GM10248 (cell line): ENCODE measurements at places on chromosomes 5 and 9.

DNA sequence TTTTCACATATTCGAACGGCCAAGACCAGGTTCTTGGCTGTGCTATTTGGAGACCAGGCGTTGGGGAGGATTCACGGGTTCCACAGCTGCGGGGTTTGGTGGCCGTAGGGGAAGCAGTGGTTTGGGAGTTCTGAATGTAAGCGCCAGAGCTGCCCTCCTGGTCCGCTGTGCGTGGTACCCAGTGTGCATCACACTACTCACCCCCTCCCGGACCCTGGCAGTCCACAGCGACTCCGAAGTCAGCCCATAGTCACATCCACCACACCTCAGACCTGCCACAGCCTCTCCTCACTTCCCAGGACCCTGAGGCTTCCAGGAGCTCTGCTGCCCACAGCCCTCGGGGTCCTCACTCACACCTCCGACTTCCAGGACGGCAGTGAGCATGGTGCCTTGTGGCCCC, 26.8 kb downstream of the AMBP start:
- DNase-seq: no peak

- no peak for DNase-seq
Observed at GRCh38 chr5:99586878-99587277, 658.1 kb upstream of the CHD1 start.

DNA sequence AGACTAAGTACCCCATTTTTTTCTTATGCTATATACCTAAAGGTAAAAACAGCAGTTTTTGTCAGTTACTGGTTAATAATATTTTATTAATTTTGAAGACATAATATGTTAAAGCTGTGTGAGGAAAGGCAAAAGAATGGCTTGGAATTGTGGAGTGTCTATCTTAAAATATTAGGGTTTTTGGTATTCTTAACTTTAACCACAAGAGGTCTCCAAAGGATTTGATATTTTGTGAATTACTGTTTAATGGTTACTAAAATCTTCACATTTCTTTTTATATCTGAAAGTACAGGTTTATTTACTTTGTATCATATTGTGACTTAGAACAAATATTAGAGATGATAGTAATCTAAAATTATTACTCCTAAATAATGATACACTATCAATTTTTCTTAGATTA, 32.0 kb upstream of the DHFR start:
- DNase-seq: no peak

DNA sequence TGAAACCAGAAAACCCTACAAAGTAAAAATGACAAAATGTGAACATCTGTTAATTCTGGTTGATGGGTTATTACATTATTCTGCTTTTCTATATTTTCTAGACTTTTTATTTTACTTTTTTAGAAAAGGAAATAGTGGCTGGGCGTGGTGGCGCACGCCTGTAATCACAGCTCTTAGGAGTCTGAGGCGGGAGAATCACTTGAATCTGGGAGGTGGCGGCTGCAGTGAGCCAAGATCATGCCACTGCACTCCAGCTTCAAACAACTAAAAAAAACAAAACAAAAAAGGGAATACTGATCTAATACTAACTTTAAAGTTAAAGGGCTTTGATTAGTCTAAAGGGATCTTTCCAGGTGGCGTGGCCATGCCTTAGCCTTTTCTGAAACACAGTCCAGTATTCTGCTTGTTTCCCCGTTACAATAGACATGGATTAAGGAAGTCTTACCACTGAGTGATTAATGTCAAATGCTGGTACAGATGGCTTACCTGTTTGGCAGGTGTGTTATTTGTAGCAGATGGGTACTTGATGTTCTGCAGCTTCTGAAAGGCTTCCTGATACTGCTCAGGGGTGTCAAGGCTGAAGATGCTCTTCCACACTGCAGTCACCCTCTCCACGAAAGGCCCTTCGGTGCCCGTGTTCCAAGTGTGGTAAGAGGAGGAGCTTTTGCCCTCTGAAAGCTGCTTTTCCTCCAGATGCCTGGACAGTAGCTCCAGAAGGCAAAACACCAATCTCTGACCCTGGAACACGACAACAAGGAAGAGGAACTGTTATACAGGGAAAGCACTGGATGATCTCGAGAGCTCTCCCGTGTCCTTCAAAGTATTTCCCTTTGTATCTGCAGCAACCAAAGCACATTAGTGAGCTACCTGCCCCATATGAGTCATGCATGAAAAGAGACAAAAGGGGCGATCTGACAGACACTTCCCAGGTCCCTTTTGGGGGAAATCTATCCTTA, 37.5 kb downstream of the CNOT8 start:
- no peak for DNase-seq

GRCh38 chr5:138569782-138570181, 5.4 kb downstream of the HSPA9 start:
- DNase-seq: no peak

- DNase-seq: peak; percentile 62
Observed at GRCh38 chr5:173750538-173751265, 134.3 kb upstream of the BOD1 start.

DNA sequence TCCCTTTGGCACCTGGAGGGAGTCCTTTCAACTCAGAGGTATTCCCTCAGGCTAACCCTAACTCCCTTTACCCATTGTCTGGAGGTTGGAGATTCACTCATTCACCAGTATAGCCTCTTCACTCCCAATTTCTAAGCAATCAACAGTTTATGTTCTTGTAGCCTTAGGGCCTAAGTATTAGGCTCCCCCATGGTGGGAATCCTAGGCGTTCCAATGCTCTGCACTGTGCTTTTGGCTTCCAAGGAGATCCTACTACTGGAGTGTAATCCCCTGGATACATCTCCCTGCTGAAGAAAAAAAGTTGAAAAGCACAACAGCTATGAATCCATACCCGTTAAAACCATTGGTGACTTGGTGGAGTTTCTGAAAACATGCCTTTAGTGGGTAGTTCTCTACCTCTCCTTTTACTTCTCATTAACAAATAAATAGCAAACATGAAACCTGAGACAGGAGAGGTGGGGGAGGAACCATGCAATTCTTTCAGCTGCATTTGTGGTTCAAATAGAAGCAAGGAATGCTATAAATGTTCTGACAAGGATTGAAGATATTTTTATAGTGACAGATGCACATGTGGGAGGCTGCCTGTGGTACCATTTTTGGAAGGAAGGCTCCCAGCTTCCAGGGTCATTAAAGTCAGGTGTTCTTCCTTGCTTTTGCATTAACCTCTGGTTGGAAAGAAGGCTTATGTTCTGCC, 397.1 kb downstream of the DMAC1 start:
- DNase-seq: no peak

DNA sequence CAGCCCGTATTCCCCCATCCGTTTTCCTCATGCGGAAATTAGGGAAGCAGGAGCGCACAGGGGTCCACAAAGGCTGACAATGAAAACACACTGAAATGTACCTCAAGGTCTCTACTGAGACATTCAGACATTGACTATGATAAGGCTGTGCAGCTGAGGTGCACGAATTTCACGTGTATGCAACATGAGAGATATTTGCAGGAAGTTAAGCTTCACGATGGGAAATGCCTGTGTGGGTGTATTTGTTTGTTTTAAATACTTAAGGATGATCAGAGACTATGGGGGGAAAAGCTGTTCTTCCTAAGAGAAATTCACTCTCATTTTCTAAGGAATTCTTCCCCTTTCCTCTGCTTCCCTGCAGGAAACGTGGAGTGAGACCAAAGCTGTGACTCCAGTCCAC, 2.6 kb upstream of the SPATA31E1 start:
- DNase-seq: no peak

GRCh38 chr9:129102791-129103594, 7.6 kb downstream of the CRAT start:
- peak; percentile 62 for DNase-seq

DNA sequence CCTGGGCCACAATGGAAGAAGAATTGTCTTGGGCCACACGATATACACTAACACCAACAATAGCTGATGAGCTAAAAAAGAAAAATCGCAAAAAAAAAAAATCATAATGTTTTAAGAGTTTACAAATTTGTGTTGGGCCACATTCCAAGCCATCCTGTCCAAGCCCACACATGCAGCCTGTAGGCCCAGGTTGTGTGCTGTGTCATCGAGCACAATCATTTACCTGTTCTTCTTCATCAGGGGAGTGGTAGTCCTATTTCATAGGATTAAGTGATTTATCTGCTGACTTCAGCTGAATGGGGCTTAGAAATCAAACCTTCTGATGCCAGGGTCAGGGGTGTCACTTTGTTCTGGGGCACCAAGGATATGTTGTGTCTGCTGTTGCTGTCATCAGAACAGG, 44.6 kb upstream of the ELL2 start:
- no peak for DNase-seq

DNA sequence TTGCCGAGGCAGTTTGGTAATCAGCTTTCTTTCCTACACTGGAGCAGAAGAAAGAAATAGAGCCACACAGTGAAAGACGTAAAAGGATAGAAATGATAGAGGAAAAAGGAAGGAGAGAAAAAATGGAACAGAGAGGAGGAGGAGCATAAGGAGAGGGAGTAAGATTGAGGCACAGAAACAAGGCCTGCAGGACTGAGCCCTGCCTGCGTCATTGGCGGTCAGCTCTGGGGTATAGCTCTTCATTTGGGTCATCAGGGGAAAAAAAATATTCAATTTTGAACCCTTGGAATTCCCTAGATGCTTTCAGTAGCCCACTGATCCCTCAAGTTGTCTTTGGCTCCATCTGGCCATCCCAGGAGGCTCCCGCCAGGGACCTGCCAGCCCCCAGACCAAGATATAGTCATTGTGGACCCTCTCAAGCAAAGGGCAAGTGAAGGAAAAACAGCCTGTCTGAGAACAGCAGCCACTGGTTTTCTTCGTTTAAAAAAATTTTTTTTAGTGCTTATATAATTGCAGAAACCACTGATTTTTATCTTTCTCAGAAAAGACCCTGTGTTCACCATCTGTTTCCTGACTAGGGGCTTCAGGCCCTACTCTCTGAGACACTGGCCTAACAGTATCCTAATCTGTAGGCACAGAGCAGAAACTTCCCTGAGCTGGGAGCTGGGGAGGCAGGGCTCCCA, 31.3 kb upstream of the MATR3 start:
- no peak for DNase-seq

DNA sequence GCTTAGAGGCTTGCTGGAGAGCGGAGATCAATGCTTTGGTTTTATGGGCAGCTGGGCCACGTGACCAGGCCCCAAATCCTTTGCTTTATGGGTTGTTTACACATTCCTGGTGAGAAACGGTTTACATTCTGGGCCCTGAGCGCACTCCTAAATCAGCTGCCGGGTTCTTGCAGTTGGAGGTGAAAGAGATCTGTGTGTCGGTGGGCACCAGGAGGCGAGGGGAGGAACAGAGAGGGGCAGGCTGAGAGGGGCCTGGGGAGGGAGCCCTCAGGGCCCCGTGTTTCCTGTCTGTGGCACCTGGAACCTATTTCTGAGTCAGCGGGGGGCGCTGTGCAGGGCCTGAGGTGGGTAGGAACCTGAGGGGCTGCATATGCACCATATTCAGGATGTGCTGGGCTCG, 63.5 kb upstream of the HAND1 start:
- DNase-seq: no peak

- DNase-seq: peak; percentile 66
Observed at GRCh38 chr9:133726401-133727276, 11.5 kb downstream of the SARDH start.

DNA sequence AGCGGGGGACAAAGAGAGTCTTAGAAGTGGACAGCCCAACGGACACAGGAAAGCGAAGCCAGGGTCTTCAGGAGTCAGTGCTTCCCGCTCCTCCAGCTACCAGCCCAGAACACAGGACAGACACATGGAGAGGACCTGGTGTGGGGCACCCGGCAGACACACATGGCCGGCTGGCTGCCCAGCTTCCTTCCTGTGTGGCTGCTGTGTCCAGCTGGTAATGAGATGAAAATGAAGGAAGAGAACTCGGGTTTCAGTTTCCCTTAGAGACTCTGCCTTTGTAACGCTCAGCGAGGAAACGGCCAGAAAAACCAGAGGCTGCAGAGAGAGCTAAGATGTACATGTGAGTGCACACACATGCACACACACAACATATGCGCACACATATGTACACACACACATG, 87.5 kb downstream of the SECISBP2 start:
- peak; percentile 75 for DNase-seq

- DNase-seq: no peak
Observed at GRCh38 chr5:195401-196160, 4.3 kb downstream of the LRRC14B start.

DNA sequence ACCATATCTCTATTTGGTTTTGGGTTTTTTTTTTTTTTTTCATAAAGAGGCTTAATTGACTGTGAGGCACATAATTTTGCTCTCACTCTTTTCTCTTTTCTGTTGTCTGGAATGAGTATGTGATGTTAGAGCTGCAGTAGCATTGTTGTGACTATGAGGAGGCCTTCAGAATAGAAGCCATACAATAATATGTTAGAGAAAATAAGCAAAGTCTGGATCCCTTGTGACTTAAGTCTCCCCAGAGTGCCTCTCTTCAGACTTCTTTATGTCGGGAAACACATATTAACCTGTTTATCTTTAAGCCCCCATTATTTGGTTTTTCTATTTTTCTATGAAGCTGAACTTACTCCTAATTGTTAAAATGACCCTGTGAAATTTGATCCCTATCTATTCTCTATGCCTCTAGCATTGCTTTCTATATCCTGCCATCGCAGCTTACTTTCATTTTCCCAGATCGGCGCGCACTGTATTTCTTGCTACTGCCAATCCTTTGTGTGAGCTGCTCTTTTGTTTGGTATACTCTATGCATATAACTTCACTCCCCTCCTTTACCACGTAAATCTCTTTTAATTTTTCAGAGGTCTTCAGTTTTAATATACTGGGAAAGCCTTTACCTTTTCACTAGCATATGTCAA, 372.5 kb upstream of the KCNN2 start:
- DNase-seq: no peak

DNA sequence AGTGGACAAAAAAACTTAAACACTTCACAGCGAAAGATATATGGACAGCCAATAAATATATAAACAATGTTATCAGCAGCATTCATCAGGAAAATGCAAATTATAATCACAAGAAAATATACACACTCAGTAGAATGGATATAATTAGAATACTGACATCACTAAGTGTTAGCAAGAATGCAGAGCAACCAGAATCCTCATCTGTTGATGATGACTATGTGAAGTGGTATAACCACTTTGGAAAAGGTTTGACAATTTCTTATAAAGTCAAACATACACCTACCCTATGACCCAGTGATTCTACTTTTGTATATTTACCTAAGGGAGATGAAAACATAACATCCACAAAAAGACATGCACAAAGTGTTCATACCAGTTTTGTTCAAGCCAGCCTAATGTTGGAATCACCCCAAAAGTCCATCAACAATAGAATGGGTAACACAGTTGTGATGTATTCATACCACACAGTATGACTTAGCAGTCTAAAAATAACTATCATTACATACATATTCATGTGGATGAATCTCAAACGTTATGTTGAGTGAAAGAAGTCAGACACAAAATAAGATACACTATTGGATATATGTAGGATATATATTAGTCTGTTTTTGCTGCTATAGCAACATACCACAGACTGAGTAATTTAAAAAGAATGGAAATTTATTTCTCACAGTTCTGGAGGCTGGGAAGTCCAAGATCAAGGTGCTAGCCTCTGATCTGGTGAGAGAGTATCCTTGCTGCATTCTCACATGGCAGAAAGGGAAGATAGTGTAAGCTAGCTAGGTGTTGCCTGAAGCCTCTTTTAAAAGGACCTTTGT, 148.8 kb upstream of the ADAMTSL1 start:
- DNase-seq: no peak
